ENCODE measurements at places on chromosomes 4 and X.

- DNase-seq, result no peak
These were observed 52.4 kb downstream of the MAP3K15 start for GRCh38 chrX:19462879-19463278.

DNA sequence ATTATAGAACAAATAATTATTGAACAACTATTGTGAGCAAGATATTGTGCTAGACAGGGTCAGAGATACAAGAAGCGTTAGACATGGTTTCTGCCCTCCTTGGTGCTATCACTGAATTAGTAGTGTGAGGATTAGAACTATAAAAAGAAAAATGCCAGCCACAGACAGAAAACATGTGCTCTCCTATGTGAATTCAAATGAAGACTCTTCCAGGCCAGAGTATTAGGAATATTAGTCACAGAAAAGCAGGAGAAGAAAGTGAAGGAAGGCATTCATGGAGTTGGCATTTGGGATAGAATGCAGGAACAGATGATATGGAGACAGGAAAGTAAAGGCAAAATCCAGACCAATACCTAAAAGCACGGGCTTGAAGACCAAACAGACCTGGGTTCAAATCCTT is 179.6 kb upstream of the TENM3 start:
- DNase-seq, result no peak

DNA sequence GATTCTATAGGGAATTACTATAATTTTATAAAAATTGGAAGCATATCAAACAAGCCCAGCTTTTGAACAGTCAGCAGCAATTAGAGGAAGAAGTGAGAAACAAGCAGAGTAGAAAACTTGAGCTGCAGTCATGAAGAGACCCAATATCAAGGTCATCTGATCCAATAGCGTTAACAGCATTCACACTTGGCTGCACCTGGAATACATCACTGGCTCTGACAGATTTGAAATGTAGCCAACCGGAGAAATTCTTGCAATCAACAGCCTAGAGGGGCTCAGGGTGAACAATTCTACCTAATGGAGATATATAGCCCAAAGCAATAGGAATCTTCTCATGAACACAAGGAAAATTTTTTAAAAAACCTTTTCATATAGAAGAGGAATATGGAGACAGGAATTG is 13.6 kb downstream of the DDX53 start:
- DNase-seq, result no peak

- DNase-seq, result no peak
These were observed 677 bp downstream of the PTPN13 start for GRCh38 chr4:86594559-86595425.

- no peak for DNase-seq
These were observed 239.4 kb downstream of the LDB2 start for GRCh38 chr4:16659079-16659478.

- DNase-seq, result no peak
These were observed 112.5 kb downstream of the C4orf51 start for GRCh38 chr4:145792429-145792828.

DNA sequence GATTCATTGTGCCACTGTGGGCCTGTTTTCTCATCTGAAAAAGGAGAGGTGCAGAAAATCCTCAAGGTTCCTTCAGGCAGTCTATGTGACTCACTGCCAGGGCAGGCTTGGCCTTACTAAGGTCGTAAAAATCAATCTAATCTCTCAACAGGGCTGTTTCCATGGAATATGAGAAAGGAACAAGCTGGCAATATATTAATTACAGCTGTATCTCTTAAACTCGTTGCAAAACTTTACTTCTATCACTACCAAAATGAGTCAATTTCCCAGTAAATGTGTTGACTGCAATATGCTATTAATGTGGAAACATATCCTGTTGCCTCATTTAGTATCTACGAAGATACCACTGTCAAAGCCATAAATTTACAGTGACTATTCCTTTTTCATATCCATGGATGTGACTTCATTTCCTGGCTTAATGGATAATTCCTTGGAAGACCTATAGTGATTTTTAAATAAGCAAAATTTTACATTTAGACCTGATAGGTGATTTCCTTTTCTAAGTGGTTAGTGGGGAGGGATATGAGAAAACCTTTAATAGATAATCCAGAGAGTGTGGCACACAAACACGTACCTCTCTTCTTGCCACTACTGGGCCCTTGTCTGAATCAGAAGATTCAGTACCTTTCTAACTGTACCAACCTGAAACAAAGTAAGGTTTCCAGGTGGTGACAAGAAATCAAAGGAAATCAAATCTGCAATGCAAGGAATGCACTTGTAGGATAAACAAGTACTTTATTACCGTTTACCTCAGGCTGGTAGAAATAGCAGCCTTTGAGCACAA is 127.4 kb upstream of the FTHL17 start:
- no peak for DNase-seq

- DNase-seq, result no peak
These were observed 415.2 kb upstream of the MAGEB16 start for GRCh38 chrX:35382966-35383365.

DNA sequence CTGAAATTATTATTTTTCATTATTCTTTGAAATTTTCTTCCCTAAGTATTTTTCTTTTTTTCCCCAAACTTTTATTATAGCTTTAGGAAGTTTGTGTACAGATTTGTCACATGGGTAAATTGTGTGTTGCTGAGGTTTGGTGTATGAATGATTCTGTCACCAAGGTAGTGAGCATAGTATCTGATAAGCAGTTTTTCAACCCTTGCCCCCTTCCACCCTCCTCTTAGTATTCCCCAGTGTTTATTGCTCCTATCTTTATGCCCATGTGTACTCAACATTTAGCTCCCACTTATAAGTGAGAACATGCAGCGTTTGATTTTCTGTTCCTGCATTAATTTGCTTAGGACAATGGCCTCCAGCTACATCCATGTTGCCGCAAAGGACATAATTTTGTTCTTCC is 103.9 kb upstream of the MAGEB2 start:
- no peak for DNase-seq

- DNase-seq, result no peak
These were observed 110.7 kb downstream of the CCSER1 start for GRCh38 chr4:90237751-90238530.

- no peak for DNase-seq
These were observed 5.2 kb downstream of the POU4F2 start for GRCh38 chr4:146643812-146644401.

- DNase-seq, result no peak
These were observed 55.7 kb downstream of the TIGD2 start for GRCh38 chr4:89166971-89167475.

DNA sequence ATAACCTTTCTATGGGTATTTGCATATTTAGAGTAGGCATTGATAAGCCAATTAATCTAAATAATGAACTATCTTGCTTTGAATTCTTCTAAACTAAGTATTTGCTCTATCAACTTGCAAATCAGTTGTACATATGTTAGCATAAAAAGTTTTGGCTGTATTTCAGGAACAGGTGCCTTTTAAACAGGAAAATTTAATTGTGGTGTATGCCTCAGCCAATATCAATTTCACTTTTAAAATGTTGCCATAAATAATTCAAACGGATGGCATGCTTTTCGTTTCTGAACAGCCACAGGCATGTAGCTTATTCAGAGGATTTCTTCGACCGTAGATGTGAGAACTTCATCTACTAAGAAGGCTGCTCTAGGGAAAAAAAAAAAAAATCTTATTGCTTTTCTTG is 99.9 kb downstream of the DCLK2 start:
- no peak for DNase-seq

DNA sequence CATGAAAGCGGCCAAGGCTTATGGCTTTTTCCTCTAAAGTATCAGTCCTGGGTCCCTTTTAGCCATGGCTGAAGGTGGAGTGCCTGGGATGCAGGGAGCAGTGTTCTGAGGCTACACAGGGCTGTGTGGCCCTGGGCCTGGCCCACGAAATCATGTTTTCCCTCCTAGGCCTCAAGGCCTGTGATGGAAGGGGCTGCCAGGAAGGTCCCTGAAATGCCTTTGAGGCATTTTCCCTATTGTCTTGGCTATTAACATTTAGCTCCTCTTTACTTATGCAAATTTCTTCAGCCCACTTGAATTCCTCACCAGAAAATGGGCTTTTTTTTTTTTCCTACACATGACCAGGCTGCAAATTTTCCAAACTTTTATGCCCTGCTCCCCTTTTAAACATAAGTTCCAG is 657.0 kb downstream of the DACH2 start:
- DNase-seq, result no peak

DNA sequence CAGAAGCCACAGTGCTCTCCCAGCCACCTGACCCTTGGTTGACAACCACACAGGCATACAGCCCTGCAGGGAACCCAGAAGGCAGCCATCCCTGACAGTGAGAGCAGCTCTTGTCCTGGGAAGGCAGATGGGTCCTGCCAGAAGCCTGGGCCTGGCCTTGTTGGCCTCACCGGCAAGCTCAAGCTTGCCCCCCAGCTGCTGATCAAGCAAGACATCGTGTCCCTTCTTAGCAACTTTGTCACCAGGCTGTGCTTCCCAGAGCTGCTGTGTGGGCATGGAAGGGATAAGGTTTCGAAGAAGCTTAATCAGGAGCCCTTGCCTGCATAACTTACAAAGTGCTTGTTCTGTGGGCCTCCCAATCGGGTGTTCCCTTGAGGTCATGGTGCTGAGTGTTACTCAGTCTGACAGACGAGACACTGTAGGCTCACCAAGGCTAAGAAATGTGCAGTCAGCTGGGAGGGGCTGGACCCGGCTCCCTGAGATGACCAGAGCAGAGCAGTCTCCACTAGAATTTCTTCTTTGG is 6.8 kb upstream of the ABLIM2 start:
- no peak for DNase-seq

GRCh38 chr4:9979101-9979701 is 42.1 kb downstream of the SLC2A9 start:
- no peak for DNase-seq

GRCh38 chr4:10611673-10612072 is 72.9 kb downstream of the CLNK start:
- DNase-seq, result no peak

DNA sequence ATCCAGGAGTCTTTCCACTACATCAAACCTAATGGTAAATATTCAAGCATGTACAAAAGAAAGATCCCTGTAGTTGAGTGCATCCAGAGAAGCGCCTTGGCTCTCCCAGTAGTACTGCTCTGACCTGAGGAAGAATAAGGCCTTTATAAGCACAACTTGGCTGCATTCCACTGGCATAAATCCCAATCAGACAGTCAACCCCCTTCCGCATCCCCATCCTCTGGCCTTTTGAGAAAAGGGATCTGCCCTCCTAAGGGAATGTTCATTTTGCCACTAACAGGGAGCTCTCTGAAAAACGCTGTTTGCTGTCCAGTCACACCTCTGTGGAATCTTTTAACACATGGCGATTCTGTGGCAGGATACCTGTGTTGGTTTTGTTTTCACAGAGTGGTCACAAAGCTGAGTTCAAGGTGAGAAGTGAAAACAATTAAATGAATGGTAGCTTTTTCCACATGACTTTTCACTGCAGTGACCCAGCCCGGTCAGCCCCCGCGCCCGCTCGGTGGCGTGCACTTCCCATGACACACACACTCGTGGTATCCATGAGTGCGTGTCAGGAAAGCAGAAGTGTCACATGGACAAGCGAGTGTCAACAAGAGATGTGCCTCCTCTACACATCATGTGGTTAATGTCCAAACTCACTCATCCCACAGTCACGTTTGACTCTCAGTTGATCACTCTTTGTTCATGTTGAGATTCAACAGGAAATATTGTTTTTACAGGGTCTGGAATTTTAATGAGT is 112.2 kb upstream of the ENPP6 start:
- DNase-seq, result no peak

- peak; percentile 9 for DNase-seq
These were observed at the start of gene HSPA4L for GRCh38 chr4:127782275-127783025. Gene HSPA4L, plus strand, starts transcription at chr4:127782322. Its CDS starts 229 bp downstream, at chr4:127782551.

DNA sequence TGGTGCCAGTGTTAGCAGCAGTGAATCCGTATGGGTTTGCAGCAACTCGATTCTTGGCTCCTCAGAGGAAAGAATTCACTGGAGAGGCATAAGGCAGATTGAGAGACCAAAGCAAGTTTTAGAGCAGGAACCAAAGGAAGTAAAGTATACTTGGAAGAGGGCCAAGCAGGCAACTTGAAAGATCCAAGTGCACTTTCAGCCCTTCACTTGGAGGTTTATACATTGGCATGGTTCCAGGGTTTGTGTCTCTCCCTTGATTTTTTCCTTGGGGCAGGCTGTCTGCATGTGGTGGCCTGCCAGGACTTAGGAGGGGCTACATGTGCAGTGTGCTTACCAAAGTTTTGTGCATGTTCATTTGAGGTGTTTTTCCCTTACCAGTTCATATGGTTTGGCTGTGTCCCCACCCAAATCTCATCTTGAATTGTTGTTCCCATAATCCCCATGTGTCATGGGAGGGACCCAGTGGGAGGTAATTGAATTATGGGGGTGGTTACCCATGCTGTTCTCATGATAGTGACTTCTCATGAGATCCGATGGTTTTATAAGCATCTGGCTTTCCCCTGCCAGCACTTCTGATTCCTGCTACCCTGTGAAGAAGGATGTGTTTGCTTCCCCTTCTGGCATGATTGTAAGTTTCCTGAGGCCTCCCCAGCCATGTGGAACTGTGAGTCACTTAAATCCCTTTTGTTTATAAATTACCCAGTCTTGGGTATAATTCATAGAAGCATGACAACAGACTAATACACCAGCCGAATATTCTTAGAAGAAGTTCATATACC is 86.2 kb upstream of the TSPAN5 start:
- DNase-seq, result no peak

GRCh38 chr4:69104719-69105275 is 8.5 kb downstream of the UGT2B7 start:
- DNase-seq, result no peak

- no peak for DNase-seq
These were observed 156.3 kb downstream of the CBR4 start for GRCh38 chr4:168853770-168854169.

GRCh38 chrX:2863646-2864045 is 34.9 kb downstream of the GYG2 start:
- DNase-seq, result no peak

DNA sequence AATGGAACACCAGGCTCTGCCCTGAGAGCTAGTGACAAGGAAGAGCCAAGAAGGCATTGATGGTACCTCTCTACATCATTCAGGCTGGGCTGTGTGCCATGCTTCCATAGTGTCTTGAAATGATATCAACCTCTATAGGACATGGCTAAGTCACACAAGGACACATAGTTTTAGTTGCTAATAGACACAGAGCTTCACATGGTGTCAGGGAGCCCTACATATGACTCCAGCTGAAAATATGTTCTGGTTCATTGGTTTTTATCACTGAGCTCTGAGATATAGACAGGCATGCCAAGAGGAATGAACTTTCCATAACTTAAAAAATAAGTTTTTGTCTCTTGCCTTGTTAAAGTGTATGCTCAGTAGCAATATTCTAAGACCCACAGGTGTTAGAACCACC is 72.1 kb upstream of the PRKG2 start:
- DNase-seq, result no peak

- DNase-seq, result no peak
These were observed 247.0 kb downstream of the C4orf33 start for GRCh38 chr4:129342819-129343408.

All from T follicular helper cell (primary cell).